ENCODE measurements at places on chromosomes 3 and 15.

- no peak for DNase-seq
Observed at GRCh38 chr15:67670647-67671305, 128.3 kb downstream of the MAP2K5 start.

- DNase-seq, result no peak
Observed at GRCh38 chr3:134370611-134371531, 3.4 kb downstream of the AMOTL2 start.

DNA sequence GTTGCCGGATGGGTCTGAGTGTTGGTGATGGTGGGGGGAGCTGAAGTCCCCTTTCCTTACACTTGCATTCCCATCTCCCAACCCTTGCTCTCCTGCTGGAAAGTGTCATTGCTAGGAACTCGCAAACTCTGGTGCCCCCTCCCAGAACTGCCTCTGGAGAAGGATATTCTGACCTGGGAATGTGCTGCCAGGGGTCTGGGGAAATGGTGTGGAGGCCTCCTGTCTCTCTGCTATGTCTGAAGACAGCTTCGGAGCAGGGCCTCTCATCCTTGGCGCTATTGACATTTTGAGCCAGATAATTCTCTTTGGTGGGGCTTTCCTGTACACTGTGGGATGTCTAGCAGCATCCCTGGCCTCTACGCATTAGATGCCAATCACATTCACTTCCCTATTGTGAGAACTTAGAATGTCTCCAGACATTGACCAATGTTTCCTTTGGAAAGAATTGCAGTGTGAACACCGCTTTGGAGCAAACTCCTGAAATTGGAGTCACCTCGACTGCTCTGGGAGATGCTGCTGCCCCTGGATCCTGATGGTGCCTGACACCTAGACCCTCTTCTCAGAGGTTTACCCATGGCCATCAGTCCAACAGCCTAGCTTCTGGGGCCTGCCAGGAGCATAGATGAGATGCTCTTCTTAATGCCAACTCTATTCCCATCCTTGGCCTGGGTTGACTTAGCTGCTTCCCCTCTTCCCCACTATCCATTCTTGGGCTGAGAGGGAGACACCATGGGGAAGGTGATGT is 2.2 kb upstream of the KY start:
- DNase-seq, result no peak

DNA sequence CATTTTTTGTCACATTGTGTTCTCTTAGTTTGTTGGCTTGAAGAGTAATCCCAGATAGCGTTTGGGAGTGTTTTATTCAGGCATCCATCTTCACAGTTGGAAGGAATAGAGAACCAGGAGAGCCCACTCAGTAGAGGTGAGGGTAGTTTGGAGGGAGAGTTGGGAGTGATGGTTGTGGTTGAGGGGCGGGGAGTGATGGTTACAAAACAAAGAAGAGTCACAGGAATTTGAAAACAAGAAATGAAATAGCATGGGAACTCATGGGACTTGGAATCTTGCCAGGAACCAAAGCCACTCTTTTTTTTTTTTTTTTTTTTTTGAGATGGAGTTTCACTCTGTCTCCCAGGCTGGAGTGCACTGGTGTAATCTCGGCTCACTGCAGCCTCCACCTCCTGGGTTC is 36.3 kb downstream of the DUT start:
- no peak for DNase-seq

DNA sequence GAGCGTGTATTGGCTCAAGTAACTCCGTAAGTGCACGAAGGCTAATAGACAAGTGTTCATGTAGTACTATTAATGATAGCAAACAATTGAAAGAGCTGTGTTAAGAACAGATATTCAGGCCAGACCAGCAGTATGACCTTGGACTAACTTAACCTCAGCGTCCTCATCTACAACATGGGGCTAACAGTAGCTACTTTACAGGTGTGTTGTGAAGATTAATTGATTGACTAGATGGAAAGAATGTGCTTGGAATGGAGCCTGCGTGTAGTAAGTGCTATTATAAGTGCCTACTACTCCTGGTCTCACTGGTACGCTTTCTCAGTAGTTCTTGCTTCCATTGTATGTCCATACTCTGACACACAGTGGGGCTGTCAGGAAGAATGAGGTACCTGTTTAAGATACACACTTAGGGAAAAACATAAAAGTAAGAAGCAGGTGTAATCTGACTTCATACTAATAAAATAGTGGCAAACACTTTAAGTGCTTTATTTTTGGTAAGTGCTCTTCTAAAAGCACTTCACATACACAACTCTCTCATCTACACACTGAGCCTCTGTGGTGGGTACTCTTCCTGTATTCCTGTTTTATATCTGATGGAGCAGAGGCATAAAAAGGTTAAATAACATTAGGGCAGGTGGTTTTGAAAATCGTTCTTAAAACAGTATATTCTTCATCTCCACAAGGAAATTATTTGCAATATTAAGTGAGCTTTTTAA is 24.3 kb upstream of the FBXL22 start:
- DNase-seq, result no peak

DNA sequence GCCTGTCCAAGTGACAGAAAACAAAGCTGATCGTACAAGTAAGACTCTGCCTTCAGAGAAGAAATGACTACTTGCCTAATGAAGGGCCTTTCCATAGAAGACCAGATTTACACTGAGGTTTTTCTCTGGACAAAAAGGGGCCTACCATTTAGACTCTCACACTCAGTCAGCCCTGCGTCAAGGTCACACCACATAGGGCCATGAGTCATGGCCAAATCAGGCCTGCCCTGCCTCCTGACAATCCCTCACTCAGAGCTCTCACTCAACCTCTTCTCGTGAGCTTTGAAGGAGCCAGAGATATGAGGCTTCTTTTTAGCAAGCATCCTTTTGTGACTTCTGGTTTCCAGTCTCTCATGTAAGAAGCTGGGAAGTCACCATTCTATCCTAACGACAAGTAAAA is 68.1 kb upstream of the NMNAT3 start:
- no peak for DNase-seq

DNA sequence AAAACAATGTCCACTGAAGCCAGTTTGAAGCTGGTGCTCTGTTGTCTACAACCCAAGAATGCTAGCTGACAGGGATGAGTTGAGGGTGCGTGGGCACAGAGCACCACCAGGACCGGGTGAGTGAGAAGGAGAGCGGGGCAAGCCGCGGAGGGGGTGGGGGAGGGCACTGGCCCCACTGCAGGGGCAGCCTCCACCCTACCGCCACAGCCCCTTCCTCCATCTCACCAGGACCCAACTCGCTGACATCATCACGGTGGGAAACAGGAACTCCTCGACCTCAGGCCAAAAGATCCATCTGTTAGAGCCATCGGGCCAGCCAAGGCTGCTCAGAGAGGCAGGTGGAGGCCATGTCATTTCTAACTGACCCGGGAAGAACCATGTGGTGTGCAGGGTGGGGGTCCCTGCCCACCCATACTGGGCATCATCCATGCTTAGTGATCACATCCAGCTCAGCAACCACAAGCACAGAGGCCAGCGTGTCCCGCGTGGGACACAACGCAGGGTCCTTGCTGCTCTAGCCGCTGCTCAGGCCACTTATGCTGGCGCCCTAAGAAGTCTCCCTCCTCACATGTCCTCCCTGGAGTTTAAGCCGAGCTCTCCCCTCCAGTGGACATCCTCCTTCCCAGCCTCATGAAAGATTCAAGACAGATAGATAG is 57.6 kb upstream of the GATA2 start:
- DNase-seq, result no peak

- no peak for DNase-seq
Observed at GRCh38 chr3:187385296-187385695, 17.1 kb downstream of the RTP4 start.

- DNase-seq, result no peak
Observed at GRCh38 chr3:127423856-127424765, 136.3 kb upstream of the PRR20G start.

- no peak for DNase-seq
Observed at GRCh38 chr3:150165396-150166094, 194.8 kb upstream of the PFN2 start.

DNA sequence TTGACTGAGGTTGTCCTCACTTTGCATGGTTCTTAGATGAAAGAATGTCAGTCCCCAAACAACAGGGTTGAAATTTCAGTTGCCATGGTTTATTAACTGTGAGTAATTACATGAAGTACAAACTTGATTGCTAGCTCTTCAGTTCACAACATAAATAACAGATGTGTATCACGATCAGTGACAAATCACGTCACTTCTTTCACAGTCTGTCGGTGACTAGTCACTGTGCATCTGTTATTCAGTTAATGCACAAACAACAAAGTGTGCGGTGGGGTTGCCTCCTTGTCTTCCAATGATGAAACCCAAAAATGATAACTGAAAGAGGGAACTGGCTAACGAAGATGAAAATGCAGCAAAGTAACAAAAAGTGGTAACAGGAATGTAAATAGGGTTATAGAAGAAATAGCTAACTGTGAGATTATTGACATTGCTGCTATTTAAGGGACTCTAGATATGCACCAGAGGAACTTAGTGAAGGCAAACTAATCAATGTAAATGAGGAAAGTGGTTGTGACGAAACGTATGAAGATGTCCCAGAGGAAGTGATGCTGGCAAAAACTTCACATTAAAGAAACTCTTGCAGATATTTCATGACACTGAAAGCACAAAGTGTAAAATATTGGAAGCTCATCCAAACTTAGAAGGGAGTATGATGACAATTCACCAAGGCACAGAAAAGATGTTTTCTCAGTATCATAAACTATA is 159.3 kb downstream of the WDR76 start:
- no peak for DNase-seq

DNA sequence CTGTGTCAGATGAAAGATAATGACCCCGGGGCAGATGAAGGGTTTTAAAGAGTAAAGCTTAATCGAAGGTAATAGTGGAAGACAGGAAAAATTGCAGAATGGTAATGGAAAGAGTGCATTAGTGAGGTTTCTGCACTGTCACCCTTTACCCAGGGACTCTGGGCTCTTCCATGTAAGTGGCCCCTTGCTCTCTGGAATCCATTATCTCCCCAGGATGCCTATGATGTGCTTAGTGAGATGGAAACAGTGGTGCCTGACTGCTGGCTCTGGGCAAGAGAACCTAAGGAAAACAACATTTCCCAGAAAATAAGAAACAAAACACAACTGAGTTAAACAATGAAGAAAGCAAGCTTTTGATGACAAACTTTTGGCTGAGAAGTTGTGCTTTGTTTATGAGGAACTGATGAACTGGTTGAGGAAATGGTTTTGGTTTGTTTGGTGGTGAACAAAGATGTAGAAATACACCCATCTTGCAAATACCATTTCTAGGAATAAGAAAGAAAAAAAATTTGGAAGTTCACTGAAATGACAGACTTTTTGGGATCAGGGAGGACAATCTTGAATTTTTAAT is 119.9 kb upstream of the RASGRP1 start:
- no peak for DNase-seq

DNA sequence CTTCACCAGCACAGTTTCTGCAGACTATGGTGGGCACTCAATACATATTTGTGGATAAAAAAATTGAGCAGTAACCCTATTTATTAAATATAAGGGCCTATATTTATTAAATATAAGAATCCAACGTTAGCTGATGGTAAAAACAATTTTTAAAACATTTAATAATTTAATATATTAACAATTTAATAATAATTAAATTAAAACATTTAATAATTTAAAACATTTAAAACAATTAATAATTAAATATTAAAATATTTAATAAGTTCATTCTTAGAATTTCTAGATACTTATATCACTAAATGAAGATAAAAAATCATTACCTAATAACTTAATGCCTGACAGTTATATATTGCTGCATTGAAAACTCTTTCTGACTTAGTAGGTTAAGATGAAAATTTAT is 880.2 kb upstream of the EPHA6 start:
- no peak for DNase-seq

DNA sequence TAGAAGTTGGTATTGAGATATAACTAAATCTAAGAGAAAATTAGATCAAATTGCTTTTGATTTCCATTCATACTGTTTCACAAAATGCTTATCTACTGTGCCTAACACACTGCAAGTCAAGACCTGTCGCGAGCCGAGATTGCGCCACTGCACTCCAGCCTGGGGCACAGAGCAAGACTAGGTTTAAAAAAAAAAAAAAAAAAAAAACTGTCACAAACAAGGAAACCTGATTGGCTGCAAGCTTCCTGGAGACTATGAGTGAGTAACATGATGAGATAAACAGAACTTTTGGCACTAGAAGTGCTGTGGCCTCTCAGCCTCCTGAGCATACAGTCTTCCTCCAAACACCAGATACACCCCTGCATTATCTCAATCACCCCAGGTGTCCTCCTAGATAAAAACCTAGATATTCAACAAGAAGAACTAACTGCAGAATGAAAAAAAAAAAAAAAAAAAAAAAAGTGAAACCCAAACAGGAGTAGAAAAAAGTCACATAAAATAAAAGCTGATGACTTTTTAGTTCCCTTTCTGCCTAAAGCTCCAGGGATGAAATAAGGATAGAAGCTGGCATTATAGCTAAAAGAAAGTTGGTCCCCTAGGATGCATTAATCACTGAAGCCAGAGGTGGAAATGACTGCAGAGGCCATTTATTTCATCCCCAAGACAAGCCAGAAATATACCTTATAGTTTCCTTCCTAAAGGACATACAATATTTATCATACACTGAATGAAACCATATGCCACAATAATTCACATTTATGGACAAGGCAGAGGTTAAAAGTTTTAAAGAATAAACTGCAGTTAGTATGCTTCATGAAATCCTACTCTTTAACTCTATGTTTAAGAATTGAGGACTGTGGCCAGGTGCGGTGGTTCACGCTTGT is 82.4 kb downstream of the P3H2 start:
- peak; percentile 62 for DNase-seq

DNA sequence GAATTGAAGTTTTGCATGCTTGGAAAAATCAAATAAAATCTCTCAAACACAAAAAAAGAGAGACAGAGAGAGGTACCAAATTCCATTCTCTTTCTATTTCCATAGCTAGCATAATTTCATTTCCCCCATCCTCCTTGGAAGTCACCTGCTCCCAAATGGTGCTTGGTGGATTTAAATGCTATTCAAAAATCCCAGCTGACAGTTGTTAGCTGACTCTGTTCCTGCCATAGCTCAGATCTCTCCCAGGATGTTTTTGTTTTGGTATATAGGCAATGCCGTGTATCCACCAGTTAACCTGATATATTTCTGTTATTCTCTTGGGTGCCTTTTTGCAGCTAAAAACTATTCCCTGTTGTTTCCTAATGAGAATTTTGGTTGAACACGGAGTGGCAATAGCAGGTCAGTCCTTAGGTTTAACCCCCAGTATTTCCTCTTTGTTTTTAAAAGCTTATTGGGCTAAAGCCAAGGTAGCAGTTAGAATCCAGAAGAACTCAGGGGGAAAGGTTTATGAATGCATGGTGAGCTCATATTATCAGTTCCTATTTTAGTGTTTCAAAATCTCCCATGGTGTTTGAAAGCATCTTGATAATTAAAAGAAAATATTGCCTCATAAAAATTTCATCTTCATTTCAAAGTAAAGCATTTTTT is 240.0 kb upstream of the GBE1 start:
- DNase-seq, result peak; percentile 40

DNA sequence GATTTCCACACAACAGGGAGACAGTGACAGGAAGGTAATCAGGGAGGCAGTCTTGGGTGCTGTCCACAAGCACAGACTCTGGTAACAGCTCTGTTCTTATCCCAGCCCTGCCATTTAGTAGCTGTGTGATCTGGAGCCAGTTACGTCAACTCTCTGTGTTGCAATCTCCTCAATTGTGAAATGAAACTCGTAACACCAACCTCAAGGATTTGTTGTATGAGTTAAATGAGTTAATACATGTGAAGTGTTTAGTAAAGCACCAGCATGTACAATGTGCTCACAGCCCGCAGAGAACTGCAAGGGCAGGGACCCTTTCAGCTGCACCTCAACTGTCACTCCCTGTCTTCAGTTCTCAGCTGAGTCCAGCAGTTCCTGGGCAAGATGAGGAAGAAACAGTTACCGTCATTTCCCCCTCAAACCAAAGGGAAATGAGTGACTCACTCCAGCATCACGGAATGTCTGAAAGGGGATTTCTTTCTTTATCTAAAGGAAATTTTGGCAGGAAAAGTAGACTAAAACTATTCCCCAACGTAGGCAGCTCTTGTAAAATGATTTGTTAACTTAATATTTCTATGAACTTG is 39.9 kb upstream of the MB21D2 start:
- DNase-seq, result peak; percentile 2
